ENCODE measurements at places on chromosomes 7 and 10.

GRCh38 chr10:122830965-122831353 lies 14.7 kb downstream of the CUZD1 start:
- DNase-seq, result no peak

DNA sequence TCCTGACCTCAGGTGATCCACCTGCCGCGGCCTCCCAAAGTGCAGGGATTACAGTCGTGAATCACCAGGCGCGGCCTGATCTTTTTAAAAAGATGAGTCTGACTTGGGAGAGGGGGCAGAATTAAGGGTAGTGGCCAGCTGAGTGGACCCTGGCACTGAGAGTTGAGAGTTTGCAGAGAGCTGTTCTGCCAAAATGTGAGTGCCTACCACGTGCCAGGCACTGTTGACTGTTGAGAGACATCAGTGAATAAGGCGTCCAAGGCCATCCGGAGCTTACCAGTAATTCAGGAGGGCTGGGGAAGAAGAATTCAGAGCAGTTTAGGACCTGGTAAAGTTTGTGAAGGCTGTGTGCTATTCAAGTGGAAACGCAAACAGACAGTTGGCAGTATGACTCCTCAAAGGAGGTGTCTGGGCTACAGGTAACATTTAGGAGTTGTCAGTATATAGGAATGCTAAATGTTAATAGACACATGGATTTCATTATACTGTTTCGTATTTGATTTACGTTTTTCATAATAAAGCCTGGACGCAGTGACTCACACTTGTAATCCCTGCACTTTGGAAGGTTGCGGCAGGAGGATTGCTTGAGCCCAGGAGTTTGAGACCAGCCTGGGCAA lies 1.5 kb downstream of the NIPSNAP2 start:
- DNase-seq, result no peak

GRCh38 chr10:30116041-30116491 lies 56.7 kb upstream of the JCAD start:
- DNase-seq, result no peak

- peak; percentile 99 for DNase-seq
Observed at GRCh38 chr10:44801383-44802327, 109.5 kb upstream of the TMEM72 start.

- no peak for DNase-seq
Observed at GRCh38 chr10:116665541-116666125, 44.9 kb downstream of the PNLIPRP2 start.

- no peak for DNase-seq
Observed at GRCh38 chr10:11609492-11610093, 1.9 kb downstream of the USP6NL start.

DNA sequence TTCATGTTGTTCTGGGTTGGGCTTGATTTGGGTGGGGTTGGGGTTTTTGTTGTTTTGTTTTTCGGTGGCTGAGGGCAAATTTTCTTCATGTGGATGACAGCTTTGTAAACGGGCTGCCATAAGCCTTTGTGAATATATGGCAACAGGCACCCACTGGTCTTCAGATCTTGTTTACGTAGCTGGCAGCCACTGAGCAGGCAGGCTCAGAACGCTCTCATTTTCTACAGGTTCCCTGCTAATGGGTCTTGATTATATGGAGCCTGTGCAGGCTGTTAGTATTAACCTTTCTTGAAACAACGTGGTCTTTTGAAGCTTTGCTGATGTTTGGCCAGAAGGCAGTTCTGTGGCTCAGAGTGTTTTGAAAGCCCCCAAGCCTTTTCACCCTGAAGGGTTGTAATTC lies 199.7 kb downstream of the TNS3 start:
- DNase-seq, result no peak

GRCh38 chr7:140719721-140720120 lies 23.2 kb downstream of the NDUFB2 start:
- no peak for DNase-seq

GRCh38 chr7:152925412-152926147 lies 166.0 kb downstream of the ACTR3B start:
- no peak for DNase-seq

- DNase-seq, result no peak
Observed at GRCh38 chr10:131121511-131122035, 189.9 kb downstream of the TCERG1L start.

GRCh38 chr7:85292908-85293576 lies 106.2 kb upstream of the SEMA3D start:
- DNase-seq, result no peak

DNA sequence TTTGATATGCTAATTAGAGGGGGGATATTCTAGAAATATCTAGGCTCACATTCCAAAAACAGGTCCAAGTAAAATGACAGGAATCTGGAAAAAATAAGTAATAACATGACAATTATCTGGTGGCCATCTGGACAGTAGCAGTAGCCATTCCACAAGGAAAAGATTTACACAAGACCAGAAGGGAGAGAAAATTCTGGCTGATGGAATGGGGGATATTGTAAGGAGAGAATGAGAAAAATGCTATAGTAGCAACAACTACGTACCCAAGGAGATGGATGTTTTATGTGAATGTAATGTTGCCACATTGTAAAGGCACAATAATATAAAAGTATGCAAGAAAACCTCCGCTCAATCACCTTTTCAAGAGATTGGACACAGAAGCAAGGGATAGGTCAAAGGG lies 5.4 kb downstream of the MYOF start:
- DNase-seq, result no peak

GRCh38 chr7:88165697-88166096 lies 54.1 kb downstream of the SRI start:
- DNase-seq, result no peak

- no peak for DNase-seq
Observed at GRCh38 chr10:71434760-71435394, 38.2 kb downstream of the CDH23 start.

- no peak for DNase-seq
Observed at GRCh38 chr7:91198371-91198770, 65.9 kb upstream of the FZD1 start.

- DNase-seq, result no peak
Observed at GRCh38 chr7:139271718-139272628, 40.9 kb downstream of the UBN2 start.

DNA sequence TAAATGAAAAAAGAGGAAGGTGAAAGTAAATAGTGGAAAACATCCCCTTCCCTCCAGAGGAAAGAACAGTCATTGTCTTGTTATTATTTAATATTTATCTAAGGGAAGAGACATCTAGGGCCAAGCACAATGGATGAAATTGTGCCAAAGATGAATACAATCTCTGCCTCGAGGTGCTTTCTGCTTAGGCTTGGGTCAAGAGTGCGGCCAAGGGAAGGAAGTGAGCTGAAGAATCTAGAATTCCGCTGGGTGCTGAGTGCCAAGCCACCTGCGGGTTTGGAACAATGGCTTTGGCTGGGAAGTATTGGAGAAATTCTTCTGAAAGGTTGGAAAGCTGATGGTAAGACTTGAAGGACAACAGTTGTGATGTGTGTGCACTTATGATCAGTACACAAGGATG lies 531.3 kb upstream of the FZD8 start:
- DNase-seq, result peak; percentile 22

DNA sequence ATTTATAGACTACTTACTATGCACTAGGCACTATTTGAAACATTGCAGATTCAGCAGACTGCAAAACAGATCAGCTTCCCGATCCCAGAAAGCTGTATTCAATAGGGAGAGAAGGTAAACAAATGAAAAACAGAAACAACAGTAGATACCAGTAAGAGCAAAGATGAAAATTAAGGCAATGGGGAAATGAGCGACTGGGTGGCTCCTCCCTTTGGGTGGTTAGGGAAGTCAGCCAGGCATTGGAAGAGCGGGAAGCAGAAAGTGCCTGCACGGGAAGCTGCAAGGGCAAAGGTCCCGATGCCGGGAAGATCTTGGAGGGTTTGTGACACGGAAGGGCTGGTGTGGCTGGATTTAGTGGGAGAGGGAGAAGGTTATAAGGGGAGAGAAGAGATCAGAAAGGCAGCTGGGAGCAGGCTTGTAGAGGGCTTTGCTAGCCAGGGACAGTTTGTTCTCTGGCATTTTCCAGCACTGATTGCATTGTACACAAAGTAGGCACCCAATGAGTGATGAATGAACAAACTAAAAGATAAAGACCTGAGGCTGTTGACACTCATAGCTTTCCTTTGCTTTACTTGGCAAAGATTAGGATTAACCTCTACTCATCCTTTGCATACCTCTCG lies 67.8 kb downstream of the NAMPT start:
- DNase-seq, result peak; percentile 28

DNA sequence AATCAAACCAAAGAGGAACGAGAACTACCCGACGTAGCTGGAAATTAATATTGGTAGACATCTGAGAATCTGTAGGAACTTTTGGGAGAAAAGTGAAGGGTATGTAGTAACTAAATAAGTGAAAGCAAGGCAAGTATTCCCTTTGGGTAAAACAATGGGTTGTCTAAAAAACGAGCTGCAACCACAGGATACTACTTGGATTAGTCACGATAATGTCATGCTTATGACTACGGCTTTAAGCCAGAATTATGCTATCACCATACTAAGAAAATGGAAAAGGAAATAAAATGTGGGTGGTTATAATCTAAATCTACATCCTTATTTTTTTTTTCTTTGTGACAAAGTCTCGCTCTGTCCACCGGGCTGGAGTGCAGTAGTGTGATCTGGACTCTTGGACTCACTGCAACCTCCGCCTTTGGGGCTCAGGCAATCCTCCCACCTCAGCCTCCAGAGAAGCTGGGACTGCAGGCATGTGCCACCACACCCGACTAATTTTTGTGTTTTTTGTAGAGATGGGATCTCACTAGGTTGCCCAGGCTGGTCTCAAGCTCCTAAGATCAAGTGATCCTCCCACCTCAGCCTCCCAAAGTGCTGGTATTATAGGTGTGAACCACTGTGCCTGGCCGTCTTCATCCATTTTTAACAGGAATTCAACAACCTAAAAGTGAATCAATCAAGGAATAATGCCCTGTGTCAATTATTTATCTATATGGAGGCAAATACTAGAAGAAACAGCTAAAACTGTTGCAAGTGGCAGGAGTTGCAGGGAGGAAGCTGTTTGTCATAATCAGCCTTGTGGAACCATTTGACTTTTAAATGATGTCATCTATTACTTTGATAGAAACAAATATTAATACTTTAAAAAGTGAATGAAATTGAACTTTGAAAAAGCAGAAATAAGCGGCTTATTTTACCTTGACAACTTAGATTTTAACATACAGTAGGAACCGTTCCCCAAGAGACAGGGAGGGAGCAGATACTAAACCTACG lies 189.3 kb downstream of the PRPF18 start:
- DNase-seq, result peak; percentile 68

DNA sequence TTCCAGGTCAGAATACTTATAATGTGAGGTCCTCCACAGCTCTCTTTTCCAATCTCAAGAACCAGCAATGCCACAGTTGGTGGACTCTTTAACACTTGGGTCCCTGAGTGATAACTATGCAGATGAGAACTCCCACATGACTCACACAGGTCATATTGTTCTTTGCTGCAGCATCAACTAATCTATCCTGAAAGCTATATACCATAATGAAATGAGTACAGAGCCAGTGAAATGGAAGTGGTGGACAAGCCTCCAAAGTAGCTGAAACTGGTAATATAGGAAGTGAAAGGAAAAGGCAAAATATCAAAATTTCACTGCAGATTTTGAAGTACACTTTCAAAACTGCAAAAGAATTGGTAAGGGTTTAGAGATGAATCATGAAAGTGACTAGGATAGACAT lies 45.6 kb downstream of the SORCS1 start:
- no peak for DNase-seq

DNA sequence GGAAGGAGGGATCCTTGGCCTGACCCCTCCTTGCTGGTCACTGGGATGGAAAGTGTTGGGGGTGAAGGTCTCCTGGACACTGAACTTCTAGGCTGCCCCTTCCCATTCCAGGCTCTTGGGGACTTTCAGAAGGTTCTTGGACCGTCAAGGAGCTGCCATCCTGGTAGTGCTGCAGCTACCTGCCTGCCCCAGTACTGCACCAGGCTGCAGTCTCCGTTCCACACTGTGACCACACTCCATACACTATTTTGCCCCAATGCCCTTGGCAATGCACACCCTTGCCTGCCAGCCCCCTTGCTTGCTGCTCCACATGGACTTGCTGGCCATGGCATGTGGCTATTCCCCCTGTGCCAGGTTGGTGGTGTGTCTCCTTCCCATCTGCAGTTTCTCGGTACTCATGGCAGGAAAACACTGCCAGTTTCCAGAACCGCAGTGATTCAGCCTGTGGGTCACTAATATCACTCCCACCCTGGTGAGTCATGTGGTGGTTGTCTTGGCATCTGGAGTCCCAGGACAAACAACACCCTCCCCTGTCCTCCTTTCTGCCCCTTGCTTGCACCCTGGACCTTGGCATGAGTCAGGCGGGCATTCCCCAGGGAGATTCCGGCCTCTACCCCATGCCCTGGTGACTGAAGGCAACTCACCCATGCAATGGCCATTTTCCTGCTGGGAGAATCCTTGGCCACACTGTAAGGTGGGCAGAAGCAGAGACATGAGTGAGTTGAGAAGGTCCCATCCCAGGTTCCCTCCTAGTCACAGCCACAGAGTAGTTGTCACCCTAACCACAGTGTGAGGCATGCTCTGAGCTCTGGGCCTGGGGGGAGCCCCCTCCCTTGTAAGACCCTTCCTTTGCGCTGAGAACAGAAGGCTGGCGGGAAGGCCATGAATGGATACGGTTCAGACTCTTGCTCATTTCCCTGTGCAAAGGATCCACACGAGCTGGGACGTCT lies 32.8 kb downstream of the GOLGA7B start:
- peak; percentile 83 for DNase-seq

DNA sequence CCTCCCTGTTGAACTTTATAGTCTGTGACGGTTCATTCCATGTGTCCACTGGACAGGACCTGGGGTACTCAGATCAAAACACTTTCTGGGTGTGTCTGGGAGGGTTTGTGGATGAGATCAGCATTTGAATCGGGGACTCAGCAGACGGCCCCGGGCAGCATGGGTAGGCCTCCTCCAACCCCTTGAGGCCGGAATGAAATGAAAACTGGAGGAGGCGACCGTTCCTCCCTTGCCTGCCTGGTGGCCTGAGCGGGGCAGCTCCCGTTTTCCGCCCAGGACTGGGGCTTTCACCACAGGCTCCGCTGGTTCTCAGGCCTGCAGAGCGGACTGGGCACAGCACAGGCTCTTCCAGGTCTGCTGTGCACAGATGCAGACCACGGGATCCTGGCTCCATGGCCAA lies 247.7 kb downstream of the MAD1L1 start:
- DNase-seq, result no peak

GRCh38 chr7:77184990-77185389 lies 14.6 kb downstream of the FGL2 start:
- DNase-seq, result no peak

Data from brain microvascular endothelial cell (primary cell).